Memory B cell (primary cell): ENCODE measurements at places on chromosomes 11 and 22.

DNA sequence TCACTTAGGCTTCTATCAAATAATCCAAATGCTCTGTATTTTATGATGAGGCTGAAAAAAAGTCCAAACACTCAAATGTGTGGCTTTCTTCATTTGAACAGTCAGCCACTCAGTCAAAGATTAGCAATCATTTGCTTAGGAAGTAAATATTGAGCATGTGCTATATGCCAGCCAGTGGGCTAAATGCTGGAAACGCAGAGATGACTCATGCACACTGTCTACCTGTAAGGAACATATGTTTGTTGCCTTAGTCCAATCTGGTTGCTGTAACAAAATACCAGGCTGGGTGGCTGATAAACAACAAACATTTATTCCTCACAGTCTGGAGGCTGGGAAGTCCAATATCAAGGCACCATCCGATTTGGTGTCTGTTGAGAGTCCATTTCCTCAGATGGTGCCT, 617.3 kb downstream of the NTM start:
- DNase-seq: no peak

DNA sequence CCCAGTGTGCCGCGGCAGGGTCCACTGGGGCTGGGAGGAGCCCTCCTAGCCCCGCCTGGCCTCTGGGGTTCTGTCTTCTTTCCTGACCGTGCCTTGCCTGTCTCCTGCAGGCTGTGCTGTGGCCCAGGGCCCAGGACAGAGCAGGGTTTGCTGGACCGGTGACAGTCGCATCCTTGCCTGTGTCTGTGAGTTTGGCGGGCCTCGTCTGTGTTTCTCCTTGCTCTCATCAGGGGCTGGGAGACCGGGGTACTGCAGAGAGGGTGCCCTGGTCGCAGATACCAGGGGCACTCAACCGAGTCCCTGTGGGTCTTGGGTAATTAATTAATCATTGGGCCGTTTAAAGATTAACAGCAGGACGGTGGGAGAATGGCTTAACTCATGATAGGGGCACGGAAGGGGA, 29.9 kb downstream of the RPL3 start:
- DNase-seq: no peak

DNA sequence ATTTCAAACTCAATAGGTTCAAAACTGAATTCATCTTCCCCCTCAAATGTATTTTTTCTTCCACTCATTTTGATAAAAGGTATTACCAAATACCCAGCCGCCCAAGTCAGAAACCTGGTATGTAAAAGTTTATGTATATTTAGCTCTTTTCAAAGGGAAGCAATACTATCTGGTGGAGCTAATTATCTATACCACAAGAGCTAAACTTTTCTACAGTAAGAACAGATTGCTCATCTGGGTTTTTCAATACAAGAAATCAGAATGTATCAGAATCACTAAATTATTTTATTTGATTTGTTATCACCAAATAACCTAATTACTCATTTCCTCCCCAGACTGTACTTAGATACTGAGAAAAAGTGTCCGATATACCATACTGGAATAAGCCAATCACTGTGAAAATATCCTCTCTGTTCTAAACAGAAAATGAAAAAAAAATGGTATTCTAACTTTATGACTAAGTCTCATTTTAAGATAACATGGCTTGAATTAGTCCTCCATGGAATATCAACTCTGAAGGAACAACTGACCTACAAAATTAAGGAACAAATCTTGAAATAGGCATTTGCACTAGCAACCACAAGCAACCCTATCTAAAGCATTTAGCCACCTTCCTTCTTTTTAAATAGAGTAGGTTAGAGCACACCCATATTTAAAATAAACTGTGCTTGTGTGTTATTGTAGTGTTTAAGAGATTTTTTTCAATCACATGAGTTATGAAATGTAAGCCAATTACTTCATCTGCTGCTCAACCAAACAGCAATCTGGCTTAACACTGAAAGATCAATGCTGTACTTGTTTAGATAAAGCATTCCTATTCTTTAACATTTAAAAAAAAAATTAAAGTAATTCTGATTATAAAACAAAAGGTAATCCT, 35.0 kb downstream of the RDX start:
- no peak for DNase-seq

DNA sequence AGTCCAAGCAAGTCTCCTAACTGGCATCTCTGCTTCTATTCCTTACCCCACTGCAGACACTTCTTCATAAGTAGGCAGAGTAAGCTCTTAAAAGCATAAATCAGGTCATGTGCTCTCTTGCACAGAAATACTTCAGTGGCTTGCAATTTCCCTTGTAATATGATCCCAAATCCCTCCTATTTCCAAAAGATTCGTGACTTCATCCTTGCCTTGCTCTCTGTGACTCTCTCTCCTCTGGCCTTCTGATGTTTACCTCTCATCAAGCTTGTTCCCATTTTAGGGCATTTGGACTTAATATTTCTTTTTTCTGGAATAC, 37.4 kb upstream of the NCR3LG1 start:
- DNase-seq: no peak

DNA sequence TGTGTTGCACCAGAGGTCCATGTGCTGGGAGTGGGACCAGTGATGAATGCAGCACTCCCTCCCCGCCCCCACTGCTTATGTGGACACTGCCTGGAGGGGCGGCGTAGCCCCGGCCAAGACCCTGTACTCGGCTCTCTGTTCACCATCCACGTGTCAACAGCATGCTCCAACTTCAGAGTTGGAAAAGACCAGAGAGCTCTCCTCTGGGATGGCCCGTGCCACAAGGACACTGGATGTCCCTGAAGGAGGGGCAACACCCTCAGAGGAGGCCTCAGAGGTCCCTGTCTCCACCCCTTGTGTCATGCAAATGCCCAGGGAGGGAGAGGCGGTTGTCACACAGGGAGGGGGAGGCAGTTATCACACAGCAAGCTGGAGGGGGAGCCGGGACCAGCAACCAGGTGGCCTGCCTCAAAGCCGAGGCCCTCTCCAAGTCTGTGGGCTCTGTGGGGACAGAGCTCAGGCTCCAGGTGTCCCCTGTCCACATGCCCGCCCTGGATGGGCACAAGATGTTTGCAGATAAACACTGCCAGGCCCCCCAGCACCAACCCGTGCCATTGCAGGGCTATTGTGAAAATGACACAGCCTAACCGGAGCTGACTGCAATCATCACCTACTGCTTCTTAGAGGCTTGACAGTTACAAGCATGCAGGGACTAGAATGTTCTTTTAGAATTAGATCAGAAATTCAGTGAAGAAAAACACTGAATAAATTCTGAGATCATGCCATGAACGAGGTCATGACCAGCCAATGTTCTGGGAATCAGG, 121.1 kb downstream of the PHF21B start:
- no peak for DNase-seq

DNA sequence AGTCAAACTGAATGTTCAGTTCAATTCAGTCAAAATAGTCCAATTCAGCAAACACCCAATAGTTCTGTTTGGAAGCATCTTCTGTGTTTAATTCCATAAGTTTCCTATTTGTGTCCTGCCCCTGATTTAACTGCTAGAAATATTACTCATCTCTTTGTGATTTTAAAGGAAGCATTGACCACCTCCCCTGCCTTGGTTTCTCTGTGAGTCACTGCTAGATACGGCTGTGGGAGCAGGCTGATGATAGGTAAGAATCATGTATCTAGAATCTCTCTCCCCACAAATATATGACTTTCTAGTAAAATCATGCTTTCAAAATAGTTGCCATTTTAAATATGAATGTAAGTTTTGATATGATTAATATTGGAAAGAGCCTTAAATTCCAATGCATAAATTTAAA, 888.5 kb downstream of the NTM start:
- no peak for DNase-seq

DNA sequence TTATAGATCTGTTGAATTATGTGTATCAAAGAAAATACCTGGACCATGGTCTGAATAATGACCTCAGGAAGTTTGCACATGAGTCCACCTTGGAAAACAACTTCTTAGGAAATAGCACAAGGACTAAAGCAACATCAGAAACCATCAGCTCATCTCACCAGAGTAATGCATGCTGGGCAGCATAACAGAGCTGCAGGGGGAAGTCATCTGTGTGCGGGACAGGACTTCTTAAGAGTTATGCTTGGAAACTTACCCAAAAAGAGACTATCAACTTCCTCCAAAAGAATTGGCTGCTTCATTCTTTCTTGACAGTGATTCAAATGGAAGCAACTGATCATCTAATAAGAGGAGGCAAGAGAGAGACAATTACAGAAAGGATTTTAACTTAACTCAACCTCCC, 2.5 kb downstream of the OR56B4 start:
- no peak for DNase-seq

- DNase-seq: peak; percentile 77
Measured at GRCh38 chr22:22342697-22343580, 98.4 kb downstream of the VPREB1 start.

DNA sequence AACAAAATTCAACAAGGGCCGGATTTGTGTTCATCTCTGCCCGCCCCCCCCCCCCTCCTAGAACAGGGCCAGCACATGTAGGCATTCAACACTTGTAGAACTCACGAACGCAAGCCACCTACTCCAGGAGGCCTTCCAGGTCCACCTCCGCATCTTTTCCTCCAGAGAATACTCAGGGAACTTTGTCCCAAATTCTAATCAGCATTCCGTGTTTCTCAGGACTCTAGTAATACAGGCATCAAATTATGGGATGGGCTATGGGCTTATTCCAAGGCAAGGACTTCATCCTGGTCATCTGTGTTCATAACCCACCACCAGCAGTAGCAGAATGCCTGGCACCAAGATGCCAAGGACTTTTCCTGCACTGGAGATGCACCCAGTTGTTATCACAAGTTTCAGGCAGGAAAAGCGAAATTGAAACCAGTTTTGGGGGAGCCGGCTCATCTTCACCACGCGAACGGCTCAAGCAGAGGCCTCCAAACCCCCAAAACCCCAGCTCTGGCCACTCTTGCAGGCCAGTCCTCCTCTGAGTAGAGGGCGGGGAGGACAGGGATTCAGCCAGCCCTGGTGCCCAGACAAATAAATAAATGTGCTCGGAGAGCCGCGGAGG, 462 bp downstream of the UBE2L6 start:
- DNase-seq: peak; percentile 4

DNA sequence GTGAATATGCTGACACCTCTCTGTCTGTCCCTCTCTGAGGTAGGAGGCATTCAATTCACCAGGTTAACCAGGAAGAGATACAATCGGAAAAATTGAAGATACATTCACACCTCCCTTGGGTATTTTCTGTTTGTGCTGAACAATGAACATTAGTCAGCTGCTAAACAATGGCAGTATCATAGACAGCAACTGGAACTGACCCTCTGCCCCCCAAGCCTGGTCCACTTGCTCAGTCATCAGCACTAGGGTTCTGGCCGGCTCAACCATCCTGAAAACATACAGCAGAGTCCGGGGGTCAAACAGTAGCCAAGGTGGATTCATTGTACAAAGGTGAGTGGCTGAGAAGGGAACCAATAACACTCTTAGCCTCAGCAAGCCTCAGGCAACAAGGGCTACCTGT, 4.0 kb downstream of the NECTIN1 start:
- no peak for DNase-seq

- DNase-seq: no peak
Measured at GRCh38 chr11:90241414-90241813, 18.6 kb upstream of the CHORDC1 start.

- DNase-seq: no peak
Measured at GRCh38 chr11:59728913-59729312, 15.3 kb upstream of the OR10V1 start.

DNA sequence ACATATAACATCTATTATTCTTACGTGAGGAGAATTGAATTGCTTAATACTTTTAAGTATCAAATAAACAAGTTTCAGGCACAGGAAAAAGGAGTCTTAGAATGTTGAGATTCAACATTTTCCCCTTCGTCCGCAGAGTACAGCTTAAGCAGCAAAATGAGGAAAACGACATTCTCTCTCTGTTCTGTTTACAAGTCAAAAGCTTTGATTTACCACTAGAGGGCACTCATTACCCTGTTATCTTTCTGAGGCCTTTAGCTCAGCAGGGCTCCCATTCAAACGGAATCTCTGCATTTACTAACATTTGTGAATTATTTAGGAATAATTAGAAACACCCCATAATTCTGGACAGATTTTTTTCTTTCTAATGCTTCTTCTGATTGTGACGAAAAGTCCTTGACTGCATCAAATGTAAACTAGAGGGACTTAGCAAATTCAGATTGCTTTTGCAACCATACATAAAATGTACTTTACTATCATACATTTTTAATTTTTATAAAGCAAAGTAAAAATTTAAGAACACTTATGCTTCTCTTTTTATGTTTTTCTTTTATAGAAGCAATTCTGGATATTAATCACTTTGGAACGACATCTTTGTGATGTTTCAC, 75.0 kb downstream of the JRKL start:
- peak; percentile 36 for DNase-seq

DNA sequence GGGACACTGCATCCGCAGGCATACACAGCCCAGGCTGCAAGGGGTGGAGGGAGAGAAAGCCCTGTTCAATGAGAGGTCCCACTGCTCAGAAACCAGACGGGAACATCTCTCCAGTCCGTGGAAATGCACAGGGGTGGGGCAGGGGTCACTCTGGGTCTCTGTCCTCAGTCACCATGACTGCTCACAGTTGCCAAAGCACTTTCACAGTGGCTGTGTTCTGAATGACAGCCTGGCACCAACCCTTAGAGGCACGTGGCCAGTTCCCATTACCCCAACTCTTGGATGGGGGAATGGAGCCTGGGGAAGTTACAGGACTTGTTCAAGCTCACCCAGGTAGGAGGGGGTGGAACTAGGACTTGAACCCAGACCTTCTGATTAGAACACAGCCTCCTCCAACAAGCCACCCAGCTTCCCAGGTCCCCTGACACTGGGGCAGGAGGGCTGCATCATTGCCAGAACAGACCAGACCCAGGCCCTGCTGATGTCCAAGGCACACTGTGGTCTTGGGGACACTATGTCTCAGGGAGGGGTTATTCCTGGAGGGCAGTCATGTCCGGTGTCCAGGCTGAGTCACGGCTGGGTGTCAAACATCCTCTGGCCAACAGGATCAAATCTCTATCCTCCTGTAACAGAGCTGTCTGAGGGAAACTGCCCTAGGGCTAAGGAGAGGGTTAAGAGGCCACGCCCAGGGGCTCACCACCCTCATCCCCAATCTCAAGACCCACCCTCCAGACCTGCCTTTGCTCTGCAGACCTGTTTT, 8.2 kb downstream of the ZNF70 start:
- no peak for DNase-seq

DNA sequence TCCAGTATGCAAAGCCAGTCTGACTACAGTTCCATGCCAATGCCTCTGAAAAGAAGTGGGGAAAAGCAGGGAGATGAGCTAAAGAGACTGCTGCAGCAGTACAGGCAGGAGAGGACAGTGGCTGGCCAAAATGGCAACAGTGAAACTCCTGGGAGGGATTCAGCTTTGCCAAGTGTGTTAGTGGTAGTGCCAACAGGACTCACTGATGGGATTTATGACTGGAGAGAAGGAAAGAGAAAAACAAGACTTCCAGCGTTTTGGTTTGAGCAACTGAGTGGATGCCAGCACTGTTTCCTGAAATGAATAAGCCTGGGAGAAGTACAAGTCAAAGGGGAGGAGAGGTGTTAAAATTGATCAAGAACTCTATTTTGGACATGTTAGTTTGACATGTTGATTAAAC, 80.9 kb downstream of the PLEKHA7 start:
- no peak for DNase-seq

GRCh38 chr11:130180491-130180890, 20.9 kb downstream of the ST14 start:
- DNase-seq: no peak

- no peak for DNase-seq
Measured at GRCh38 chr11:73862986-73863385, 13.7 kb downstream of the COA4 start.
